C1 segment of cervical spinal cord (tissue), 14 donors: ENCODE measurements at places on chromosomes 11 and 22.

DNA sequence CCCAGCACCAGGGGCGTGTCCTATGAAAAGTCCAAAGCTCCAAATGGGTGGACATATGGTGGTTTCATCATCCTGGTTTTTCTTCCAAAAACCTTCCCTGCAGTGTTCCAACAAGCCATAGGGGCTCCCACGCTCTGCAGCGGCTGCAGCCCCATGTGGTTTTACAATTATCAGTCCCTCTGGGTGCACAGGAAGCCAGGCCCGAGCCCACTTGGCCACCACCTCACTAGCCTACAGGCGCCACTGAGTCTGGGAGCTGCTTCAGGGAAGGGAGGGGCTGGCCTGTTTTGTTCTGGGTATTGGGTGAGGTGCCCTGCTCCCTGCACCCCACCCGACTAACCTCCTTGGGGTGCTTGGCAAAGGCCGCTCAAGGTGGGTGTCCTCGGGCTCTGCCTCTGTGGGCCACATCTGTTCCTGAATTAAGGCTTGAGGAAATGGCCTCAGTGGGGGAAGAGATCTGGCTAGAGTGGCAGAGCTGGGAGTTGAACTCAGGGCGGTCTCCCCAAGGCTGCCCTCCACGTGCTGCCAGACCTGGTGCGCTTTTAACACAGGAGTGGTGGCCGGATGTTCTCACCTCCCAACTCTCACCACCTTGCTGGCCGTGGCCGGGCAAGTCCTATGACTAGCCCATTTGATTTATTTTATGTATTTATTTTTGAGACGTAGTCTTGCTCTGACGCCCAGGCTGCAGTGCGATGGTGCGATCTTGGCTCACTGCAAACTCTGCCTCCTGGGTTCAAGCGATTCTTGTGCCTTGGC, 5.3 kb upstream of the CDC42BPG start:
- no peak for DNase-seq

DNA sequence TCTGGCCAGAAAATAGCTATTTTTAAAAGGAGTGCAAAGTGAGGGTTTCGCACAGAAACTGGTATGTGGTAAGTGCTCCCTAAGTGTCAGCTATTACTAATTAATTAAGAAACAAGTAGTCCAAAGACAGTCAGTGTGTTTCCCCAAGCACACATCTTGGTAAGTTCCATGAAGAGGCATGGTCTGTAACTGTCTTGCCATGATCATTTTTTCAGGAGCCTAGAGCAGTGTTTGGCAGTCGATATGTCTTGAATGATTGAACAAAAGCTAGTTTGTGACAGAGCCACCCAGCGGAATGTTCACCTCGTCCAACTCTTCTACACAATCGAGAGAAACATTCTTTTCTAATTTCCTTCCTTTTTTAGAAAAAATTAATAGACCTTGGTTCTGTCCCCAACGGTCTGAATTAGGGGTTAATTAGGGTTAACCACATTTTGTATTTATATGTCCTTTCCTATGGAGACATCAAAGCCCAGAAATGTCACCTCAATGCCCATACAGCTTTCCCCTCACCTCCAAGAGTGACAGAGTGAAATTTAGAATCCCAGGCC, 57.6 kb upstream of the FTH1 start:
- DNase-seq, result no peak

GRCh38 chr22:40403141-40403540, 32.7 kb downstream of the SGSM3 start:
- no peak for DNase-seq

- no peak for DNase-seq
Measured at GRCh38 chr11:8232849-8233606, 30.6 kb downstream of the LMO1 start.

DNA sequence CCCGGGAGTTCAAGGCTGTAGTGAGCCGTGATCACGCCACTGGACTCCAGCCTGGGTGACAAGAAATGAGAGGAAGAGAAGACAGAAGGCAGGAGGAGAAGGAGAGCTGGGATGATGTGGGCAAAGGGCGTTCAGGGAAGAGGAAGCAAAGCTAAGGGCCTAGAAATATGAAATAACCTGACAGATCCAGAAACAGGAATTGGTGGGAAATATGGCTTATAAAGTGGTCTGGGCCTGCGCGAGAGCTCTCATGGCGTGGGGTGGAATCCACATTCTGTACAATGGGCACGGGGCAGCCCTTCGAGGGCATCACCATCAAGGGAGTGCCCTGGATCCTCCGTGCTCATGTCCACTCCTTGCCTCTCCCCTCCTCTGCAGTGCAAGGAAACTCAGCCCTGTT, 46.8 kb upstream of the RASSF10 start:
- DNase-seq, result no peak

GRCh38 chr22:25759825-25760231, 17.8 kb downstream of the MYO18B start:
- DNase-seq, result no peak

GRCh38 chr11:35142481-35143075, 3.6 kb downstream of the CD44 start:
- DNase-seq, result no peak

DNA sequence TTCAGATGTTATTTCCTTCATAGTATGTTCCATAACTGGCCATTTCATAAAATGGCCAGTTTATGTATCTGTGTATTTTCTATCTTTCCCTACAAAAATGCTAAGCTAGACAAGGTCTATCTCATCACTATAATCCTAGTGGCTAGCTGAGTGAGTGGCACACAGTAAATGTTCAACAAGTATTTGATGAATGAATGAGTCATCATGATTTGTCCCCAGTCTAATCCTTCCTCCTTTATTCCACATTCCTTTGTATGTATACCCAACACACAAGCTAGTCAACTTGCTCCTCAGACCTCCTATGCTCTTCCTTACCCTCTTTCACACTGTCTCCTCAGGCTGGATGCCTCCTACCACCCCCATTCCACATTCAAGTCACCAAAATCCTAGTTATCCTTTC, 12.5 kb downstream of the APLNR start:
- DNase-seq, result no peak

GRCh38 chr22:40588726-40589125, 47.8 kb downstream of the MRTFA start:
- no peak for DNase-seq

GRCh38 chr11:13760115-13760514, 91.6 kb downstream of the FAR1 start:
- no peak for DNase-seq

DNA sequence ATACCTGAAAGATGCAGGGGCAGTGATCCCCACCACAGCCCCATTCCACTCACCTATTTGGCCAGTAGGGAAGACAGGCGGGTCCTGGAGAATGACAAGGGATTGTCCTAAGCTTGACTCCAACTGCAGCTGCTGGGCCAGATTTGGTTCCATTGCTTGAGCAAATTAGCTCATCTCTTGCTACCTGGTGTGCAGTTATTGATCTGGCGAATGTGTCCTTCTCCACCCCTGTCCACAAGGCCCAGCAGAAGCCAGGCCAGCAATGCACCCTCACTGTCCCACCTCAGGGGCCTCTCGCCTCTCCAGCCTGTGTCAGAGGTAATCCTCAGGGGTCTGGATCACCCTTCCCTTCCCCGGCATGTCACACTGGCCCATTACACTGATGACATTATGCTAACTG, 23.3 kb downstream of the TSPAN32 start:
- no peak for DNase-seq

DNA sequence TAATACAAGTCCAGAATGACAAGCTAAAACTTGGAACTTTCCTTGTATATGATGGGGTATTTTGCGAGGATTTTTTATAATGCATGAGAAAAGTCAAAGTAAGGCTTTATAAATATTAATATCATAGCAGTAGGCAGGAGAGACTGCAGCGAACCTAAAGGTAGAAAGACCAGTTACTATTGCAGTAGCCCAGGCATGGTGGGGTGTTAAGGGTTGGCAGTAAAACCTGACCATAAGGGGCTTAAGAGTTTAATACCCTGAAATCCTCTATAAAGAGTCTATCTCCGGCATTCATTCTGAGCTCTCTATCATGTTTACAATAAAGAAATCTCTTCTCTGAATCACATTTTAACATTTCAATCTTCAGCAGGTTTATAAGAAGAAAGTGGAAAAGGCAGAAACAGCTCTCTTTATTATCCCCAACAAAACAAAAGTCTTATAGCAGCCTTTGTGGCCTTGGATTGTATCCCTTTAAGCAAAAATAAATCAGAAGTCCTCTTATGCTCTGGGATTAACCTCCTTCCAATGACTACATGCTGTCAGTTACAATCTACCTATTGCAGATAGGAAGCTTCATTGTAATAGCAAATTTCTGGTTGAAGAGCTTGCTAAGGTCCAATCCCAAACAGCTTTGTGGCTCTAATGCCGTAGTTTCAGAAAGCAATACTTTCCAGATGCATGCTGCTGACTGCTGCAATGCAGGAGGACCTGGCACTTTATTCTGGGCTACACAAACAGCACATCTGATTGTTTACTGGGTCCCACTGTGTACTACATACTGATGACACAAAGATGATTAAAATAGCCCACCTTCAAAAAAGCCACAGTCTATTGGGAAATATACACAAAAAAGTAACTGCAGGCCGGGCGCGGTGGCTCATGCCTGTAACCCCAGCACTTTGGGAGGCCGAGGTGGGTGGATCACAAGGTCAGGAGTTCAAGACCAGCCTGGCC, 45.8 kb downstream of the SIK3 start:
- no peak for DNase-seq

DNA sequence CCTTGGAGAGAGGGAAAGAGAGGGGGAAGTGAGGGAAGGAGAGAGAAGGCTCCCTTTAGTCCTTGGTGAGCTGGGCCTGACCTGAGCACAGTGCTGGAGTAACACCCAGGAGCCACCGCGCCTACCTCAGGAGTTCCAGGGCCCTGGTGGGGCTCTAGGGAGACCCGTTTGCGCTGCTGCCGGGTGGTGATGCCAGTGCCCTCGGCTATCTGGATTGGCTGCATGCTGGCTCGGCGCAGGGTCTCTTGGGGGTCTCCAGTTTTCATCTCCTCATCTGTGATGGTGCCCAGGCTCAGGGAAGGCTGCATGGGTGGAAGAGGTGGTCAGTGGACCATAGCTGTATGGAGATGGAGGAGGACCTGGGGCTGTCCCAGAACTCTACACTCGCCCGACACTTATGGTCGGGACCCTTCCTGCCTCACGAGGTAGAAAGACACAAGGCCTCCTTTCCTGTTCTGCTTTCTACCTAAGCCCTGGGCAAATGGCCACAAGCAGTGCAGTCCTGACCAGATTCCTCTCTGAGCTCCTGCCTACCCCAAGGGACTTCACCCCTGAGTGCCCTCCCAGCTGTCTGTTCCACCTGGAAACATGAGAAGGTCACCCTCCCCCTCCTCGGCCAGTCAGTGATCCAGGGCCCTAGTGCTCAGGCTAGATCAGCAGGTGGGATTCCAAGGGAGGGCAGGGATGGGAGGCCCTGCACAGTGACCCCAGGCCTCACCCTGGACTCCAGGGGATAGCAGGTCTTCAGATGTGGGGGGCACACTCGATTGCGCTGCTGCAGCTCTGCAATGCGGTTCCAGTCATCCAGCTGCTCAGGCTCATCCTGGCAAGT, 6.0 kb downstream of the IL18BP start:
- DNase-seq, result no peak

GRCh38 chr11:11071486-11071885, 213.6 kb upstream of the ZBED5 start:
- no peak for DNase-seq

DNA sequence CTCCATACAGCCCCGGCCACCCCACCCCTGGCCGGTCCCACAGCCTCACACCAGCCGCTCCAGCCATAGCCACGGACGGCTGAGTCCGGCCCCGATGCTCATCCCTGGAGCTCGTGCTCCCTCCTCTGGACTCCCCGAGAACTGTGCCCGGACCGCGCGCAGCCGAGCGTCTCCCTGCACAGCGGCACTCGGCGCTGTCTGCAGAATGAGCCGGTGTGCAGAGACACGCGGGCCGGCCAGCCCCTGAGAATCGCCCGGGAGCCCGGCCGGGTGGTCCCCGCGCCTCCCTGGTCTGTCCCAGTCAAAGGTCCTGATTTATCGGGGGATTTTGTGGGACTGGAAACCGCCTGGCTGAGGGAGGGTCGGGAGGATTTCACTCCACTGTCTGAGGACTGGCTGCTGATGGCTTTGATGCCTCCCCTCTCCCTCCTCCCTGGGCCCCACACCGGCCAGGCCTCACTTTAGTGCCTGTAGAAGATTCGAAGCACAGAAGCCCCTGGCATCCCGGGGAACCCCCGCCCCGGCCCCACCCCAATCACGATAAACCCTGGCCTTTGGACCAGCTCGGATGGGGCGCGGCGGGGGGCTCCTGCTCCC, 102.7 kb downstream of the BRD1 start:
- DNase-seq, result no peak

- DNase-seq, result no peak
Measured at GRCh38 chr11:82004537-82005213, 729.0 kb downstream of the FAM181B start.

GRCh38 chr11:14443638-14444037, 56.0 kb downstream of the COPB1 start:
- DNase-seq, result no peak

- no peak for DNase-seq
Measured at GRCh38 chr22:46996595-46997310, 234.3 kb downstream of the TBC1D22A start.

DNA sequence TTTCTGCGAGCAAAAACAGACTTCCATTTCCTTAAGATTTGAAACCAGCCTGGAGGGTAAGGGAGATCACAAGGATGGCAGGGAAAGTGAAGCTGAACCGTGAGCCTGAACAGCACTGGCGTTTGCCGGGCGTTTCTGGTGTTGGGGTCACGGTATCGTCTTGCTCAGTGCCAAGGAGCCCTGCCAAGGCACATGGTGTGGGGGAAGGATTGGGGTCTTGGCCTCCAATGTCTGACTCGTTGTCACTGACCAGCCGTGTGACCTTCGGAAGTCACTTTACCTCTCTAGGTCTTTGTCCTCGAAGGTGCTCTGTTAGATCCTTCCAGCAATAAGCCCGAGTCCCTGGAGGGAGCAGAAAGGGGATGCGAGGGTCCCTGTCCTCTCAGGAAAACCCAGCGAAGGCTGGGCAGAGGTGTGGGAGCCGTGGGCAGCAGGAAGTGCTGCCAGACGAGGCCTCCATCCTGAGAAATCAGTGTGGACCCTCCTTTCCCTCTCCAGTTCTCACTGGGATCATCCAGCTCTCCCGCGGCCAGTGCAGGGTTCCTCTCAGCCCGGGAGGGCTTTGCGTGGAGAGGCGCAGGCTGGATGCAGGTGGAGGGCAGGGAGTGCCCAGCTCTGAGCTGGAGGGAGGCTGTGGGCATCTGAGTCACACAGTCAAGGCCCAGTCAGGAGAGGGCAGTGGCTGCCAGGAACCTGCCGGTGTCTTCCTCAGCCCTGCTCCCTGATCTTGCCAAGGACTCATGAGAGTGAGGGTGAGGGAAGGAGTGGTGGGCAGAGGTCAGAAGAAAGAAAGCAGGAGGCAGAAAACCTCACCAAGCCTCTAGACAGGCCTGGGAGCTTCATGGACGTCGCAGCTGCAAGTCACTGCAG, 18.9 kb downstream of the TOM1 start:
- no peak for DNase-seq

DNA sequence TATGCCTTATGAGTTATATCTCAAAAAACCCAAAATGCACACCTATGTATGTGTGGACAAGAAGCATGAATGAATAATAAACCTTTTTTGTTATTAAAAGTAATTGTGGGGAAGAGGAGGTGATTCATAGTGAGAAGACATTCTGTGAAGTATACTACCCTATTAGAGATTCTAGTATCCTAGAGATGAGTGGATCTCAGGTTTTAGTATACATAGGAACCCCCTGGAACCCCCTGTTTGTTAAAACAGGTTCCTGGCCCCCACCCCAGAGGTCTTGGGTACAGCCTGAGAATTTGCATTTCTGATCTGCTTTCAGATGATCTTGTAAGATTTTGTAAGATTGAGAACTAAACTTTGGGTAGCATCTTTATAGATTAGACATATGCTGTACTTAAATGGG, 17.5 kb downstream of the NUCB2 start:
- DNase-seq, result no peak
